ENCODE measurements at places on chromosomes 5 and 9. TPM values are rescaled to one million over a fixed set of nuclear protein-coding genes. Genes with fewer than 3 reads are reported as not detected.

PLGRKT gene
- 49.6 TPM for total RNA-seq

ZDHHC12 gene
- 123 TPM for total RNA-seq

ZNF879 gene
- total RNA-seq, result 6.6 TPM

TMEFF1 gene
- 2.7 TPM for total RNA-seq

IFNB1 gene
- not detected for total RNA-seq

ADRA1B gene
- total RNA-seq, result 0.74 TPM

SPINK13 gene
- total RNA-seq, result not detected

TENT4A gene
- total RNA-seq, result 40.4 TPM

PCDHB6 gene
- 2.6 TPM for total RNA-seq

DNA sequence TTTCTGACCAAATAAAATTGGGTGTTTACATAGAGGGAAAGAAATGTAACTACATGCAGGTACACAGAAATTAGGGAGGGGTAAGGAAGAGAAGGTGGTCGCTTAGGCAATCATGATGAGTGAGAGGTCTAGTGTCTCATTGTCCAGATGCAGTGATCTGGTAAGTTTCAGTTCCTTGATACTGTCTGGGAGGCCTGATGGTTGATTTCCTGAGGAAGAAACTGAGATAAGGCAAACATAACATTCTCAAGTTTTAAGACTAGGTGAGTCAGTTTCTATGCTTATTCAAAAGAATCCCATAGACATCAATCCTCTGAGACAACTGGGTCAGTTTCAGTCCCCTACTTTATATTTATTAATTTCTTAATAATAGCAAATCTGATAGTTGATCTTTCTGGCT lies 843.3 kb upstream of the CDH10 start:
- no peaks in the 10 kb centered on the region for H3K4me1 ChIP-seq
- no peaks in the 10 kb centered on the region for H3K27me3 ChIP-seq
- H3K27ac ChIP-seq, result no peak overlapping the region
- no peak for DNase-seq
- H3K36me3 ChIP-seq, result no peaks in the 10 kb centered on the region

GRCh38 chr5:23445573-23445972 lies 61.8 kb upstream of the PRDM9 start:
- H3K27ac ChIP-seq, result no peak overlapping the region
- H3K27me3 ChIP-seq, result no peaks in the 10 kb centered on the region
- no peaks in the 10 kb centered on the region for H3K36me3 ChIP-seq
- DNase-seq, result no peak
- no peak overlapping the region for H3K4me3 ChIP-seq

- peaks cover 17% of the 10 kb centered on the region for H3K4me1 ChIP-seq
- peak overlapping the region; percentile 46 for H3K4me3 ChIP-seq
- no peaks in the 10 kb centered on the region for H3K36me3 ChIP-seq
- DNase-seq, result no peak
Measured at GRCh38 chr9:34590381-34591247, 1.1 kb upstream of the CNTFR start.

DNA sequence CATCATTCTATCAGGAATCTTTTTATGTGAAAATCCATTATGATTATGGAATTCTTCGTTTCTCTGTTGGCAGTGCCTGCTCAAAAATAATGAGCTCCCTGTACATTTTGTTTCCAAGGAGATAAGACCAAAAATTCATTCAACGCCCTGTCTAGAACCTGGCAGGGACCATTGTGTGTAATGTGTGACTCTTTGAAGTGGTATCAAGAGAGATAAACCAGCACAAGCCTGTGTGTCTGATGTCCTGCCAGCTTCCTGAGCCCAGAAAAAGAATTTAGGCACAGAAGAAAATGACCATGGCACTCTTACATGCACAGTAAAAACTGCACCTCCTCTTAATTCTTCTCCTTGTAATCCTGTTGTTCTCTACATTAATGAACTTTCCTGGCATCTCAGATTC lies 177.4 kb downstream of the SAXO1 start:
- H3K4me1 ChIP-seq, result no peaks in the 10 kb centered on the region
- DNase-seq, result peak; percentile 12
- H3K27ac ChIP-seq, result no peak overlapping the region
- H3K4me3 ChIP-seq, result no peak overlapping the region
- no peaks in the 10 kb centered on the region for H3K36me3 ChIP-seq

- peaks cover 35% of the 10 kb centered on the region for H3K27me3 ChIP-seq
- DNase-seq, result no peak
- H3K4me1 ChIP-seq, result no peaks in the 10 kb centered on the region
- H3K27ac ChIP-seq, result no peak overlapping the region
Measured at GRCh38 chr9:137139468-137140150, 655 bp downstream of the GRIN1 start.

DNA sequence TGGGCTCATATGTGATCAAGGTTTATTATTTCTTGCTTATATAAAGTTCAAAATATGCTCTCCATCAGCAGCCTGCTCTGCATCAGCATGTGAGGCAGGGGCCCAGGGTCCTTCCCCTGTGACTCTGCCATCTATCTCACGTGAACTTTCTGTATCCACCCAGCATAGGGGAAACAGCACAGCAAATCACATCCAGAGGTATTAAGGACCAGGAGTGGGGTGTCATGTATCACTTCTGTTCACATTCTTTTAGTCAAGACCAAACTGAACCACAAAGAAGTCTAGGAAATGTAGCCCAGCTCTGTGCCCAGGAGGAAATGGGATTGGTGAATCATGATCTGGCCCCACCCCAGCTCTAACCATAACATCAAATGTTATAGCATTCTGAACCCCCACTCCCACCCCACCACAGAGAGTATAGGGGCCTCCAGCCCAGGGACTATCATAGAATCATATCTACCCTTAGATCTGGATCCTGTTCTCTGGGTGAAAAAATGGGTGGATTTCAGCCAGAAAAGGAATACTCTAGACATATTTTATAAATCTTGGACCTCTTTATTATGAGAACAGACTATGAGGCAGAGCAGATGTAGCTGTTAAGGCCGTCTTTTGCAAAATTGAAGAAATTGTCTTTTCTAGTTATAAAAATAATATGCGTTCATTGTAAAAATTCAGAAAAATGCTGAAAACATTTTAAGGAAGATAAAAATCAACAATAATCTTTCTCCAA lies 473.7 kb downstream of the ARHGEF28 start:
- no peak overlapping the region for H3K27ac ChIP-seq
- no peaks in the 10 kb centered on the region for H3K4me1 ChIP-seq
- DNase-seq, result no peak
- no peak overlapping the region for H3K4me3 ChIP-seq
- no peaks in the 10 kb centered on the region for H3K36me3 ChIP-seq
- H3K27me3 ChIP-seq, result no peaks in the 10 kb centered on the region

- no peaks in the 10 kb centered on the region for H3K36me3 ChIP-seq
- DNase-seq, result no peak
- H3K27ac ChIP-seq, result peak overlapping the region; percentile 84
- H3K4me1 ChIP-seq, result no peaks in the 10 kb centered on the region
Measured at GRCh38 chr5:78649211-78649695, 681 bp upstream of the LHFPL2 start.

GRCh38 chr5:133128066-133128465 lies 76.3 kb downstream of the HSPA4 start:
- no peak overlapping the region for H3K27ac ChIP-seq
- DNase-seq, result no peak
- no peak overlapping the region for H3K4me3 ChIP-seq
- no peaks in the 10 kb centered on the region for H3K27me3 ChIP-seq
- no peaks in the 10 kb centered on the region for H3K4me1 ChIP-seq
- H3K36me3 ChIP-seq, result no peaks in the 10 kb centered on the region

DNA sequence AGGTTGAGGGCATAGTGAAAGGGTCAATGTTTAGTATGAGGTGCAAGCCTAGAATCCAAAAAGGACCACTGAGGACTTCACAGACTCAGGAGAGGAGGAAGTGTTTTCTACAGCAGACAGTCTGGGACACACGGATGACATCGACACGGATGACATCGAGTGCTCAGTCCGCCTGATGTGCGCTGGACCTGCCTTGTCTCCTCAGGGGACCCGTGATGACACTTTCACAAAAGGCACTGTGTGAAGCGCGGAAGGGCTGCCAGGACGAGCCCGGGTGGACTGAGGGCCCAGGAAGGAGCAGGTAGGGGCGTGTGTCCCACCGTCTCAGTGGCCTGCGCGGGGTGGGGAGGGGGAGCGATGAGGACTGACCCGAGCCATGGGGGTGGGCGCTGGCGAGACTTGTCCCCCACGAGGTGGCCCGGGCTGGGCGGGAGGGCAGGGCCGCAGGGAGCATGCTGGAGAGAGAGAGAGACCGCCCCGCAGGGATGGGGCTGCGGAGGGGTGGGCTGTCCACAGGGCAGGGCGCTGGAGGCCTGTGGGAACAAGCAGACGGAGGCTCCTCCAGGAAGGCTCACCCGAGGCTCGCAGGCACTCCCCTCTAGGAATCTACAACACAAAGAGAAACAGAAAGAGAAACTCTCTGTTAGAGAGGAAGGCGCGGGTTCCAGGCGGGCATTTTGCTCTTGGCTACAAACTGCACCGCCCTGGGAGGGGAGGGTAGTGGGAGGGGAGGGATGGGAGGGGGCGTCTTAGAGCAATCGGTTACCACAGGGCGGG lies 54.9 kb downstream of the USP20 start:
- peak overlapping the region; percentile 22 for H3K27ac ChIP-seq
- H3K4me3 ChIP-seq, result no peak overlapping the region
- no peaks in the 10 kb centered on the region for H3K27me3 ChIP-seq
- peaks cover 5% of the 10 kb centered on the region for H3K4me1 ChIP-seq
- peaks cover 3% of the 10 kb centered on the region for H3K36me3 ChIP-seq
- no peak for DNase-seq

GRCh38 chr5:171437286-171437821 lies 17.9 kb downstream of the FGF18 start:
- H3K27ac ChIP-seq, result no peak overlapping the region
- no peak overlapping the region for H3K4me3 ChIP-seq
- H3K4me1 ChIP-seq, result no peaks in the 10 kb centered on the region
- no peaks in the 10 kb centered on the region for H3K36me3 ChIP-seq
- H3K27me3 ChIP-seq, result no peaks in the 10 kb centered on the region

DNA sequence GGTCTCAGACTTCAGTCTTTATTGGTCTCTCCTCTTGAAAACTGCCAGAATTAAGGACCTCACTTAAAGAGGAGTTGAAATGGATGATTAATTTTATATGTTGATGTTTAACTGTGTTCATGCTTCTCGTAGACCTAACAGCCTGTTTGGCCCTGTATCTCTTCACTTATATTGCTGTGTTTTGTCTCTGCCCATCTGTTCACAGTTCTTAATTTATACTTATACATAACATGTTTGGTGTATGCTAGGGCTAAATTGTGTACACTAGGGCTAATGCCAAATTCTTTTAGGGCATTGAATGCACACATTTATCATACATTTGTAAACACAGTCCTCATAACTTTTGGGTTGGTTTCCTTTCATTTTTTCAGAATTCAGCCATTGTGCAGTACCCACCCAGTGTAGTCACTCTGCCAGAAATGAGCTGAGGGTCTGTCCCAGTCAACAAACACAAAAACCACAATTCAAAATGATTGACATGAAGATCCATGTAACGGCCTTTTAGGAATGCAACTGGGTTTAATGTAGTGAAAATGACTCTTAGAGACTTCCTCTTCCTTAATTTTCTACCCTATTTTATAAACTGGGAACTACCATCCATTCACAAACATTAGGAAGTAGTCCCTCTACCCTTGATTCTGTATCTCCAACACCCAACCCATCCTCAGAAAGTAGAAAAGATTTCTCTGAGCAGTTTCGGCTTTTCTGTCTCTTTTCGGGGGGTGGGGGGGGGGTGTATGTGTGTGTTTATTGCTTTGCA lies 668.8 kb upstream of the KLF4 start:
- no peak overlapping the region for H3K27ac ChIP-seq
- H3K36me3 ChIP-seq, result no peaks in the 10 kb centered on the region
- no peaks in the 10 kb centered on the region for H3K27me3 ChIP-seq
- no peak for DNase-seq
- H3K4me3 ChIP-seq, result no peak overlapping the region
- no peaks in the 10 kb centered on the region for H3K4me1 ChIP-seq

DNA sequence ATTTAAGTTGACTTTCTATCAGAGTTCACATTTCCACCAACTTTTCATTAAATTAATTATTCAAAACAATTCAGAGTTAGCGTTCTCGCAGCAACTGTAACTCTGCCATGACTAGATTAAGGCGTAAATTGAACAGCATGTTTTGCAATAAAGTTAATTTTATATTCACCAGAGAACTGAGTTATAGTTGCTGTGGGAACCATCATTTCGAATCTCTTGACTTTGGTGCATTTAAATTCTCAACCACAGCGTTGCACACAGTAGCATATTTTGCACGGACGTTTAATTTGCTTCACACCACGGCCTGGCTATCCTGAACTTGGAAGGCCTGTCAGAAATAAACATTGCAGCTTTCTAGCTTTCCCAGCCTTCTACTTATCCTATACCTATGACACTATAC lies 144.3 kb upstream of the WWC1 start:
- no peaks in the 10 kb centered on the region for H3K27me3 ChIP-seq
- no peak overlapping the region for H3K4me3 ChIP-seq
- DNase-seq, result no peak
- no peak overlapping the region for H3K27ac ChIP-seq

DNA sequence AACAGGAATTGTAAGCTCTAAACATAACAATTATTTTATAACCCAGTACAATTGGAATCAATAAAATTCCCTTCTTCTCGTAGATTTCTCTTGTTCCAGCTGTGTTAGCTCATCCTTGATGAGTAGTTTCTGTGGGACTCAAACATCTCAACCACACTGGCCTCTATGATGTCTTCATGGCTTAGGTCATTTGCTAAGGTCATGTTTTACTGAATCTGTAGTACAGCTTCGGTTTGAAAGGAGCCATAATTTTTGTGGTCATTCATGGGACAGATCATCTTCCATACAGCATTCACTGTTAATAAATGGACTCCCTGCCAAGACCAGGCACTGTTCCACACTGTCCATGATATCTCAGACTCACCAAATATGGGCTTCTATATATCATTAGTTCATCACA lies 369.0 kb upstream of the RFX3 start:
- DNase-seq, result no peak
- H3K36me3 ChIP-seq, result no peaks in the 10 kb centered on the region
- no peak overlapping the region for H3K4me3 ChIP-seq
- H3K27ac ChIP-seq, result no peak overlapping the region
- no peaks in the 10 kb centered on the region for H3K4me1 ChIP-seq
- no peaks in the 10 kb centered on the region for H3K27me3 ChIP-seq

GRCh38 chr5:179054036-179054785 lies 6.0 kb upstream of the ZNF354C start:
- no peak overlapping the region for H3K4me3 ChIP-seq
- no peaks in the 10 kb centered on the region for H3K36me3 ChIP-seq
- H3K27me3 ChIP-seq, result no peaks in the 10 kb centered on the region

GRCh38 chr5:96049398-96050272 lies 88.0 kb upstream of the ELL2 start:
- no peaks in the 10 kb centered on the region for H3K4me1 ChIP-seq
- DNase-seq, result no peak
- no peaks in the 10 kb centered on the region for H3K27me3 ChIP-seq
- no peak overlapping the region for H3K4me3 ChIP-seq

GRCh38 chr5:80238778-80239679 lies 16.8 kb downstream of the SERINC5 start:
- no peak for DNase-seq
- H3K36me3 ChIP-seq, result no peaks in the 10 kb centered on the region
- no peaks in the 10 kb centered on the region for H3K27me3 ChIP-seq
- H3K4me1 ChIP-seq, result peaks cover 6% of the 10 kb centered on the region
- no peak overlapping the region for H3K27ac ChIP-seq

GRCh38 chr5:80576383-80576782 lies 6.3 kb upstream of the ANKRD34B start:
- H3K27me3 ChIP-seq, result peaks cover 2% of the 10 kb centered on the region
- H3K27ac ChIP-seq, result no peak overlapping the region
- no peak for DNase-seq
- no peaks in the 10 kb centered on the region for H3K4me1 ChIP-seq
- no peak overlapping the region for H3K4me3 ChIP-seq
- no peaks in the 10 kb centered on the region for H3K36me3 ChIP-seq

Data from prostate gland (tissue), 2 donors.